ENCODE measurements at places on chromosomes 1 and 21. TPM values are rescaled to one million over a fixed set of nuclear protein-coding genes. Genes with fewer than 3 reads are reported as not detected.

DNA sequence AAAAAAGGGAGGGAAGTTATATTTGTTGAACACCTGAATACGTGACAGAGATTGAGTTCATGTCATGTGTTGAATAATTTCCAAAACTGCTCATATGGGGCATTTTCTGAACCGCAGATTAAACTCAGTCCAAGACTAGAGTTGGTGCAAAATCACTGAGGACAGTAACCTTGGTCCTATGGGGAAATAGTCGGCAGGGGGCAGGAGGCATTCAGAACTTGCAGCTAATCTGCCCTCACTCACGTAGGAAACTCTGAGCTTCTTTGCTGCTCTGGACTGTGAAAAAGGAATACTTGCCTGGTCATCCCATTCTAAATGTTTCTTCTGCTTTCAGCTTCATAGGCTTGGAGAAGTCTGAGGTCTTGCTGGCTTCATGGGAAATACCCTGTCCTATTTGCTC is 228.3 kb upstream of the ZP4 start:
- H3K36me3 ChIP-seq: no peaks in the 10 kb centered on the region
- no peak overlapping the region for H3K4me3 ChIP-seq
- no peak for DNase-seq
- H3K27me3 ChIP-seq: no peaks in the 10 kb centered on the region

DNA sequence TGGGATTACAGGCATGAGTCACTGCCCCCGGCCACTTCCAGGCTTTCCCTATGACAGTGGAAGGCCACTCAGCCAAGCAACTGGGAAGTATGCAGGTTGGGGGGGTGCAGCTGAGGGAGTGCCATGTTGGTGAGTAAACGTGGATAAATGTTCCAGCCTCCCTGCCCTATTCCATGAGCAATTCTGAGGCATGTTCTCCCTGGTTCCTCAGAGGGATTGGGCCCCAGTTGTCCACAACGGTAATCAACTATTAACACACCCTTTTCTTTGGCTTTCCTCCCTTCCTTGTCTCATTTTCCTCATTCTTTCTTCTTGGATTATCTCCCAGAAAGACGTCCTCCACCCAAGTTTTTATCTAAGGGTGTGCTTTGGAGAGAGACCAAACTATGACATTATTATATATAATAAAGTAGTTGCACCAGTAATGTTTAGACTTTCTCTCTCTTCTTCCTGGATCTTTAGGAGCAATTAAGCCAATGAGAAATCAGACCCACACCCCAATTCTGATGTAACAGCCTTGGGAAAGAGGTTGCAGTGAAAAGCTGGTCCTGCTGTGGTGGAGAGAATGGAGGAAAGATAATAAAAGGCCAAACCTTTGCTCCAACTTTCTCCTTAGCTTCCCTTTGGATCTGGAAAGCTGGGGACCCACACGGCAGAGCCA is 6.8 kb upstream of the SLAMF9 start:
- no peak for DNase-seq
- no peaks in the 10 kb centered on the region for H3K36me3 ChIP-seq
- no peak overlapping the region for H3K4me3 ChIP-seq
- no peaks in the 10 kb centered on the region for H3K4me1 ChIP-seq
- H3K27ac ChIP-seq: no peak overlapping the region
- no peaks in the 10 kb centered on the region for H3K27me3 ChIP-seq

GRCh38 chr21:42527127-42527488 is 13.5 kb downstream of the SLC37A1 start:
- no peaks in the 10 kb centered on the region for H3K36me3 ChIP-seq
- no peak overlapping the region for H3K4me3 ChIP-seq
- H3K4me1 ChIP-seq: peaks cover 16% of the 10 kb centered on the region
- no peak for DNase-seq
- H3K27ac ChIP-seq: no peak overlapping the region
- no peaks in the 10 kb centered on the region for H3K27me3 ChIP-seq

The MEGF6 gene
- 304 TPM for total RNA-seq

The NTNG1 gene
- total RNA-seq: 0.99 TPM

DNA sequence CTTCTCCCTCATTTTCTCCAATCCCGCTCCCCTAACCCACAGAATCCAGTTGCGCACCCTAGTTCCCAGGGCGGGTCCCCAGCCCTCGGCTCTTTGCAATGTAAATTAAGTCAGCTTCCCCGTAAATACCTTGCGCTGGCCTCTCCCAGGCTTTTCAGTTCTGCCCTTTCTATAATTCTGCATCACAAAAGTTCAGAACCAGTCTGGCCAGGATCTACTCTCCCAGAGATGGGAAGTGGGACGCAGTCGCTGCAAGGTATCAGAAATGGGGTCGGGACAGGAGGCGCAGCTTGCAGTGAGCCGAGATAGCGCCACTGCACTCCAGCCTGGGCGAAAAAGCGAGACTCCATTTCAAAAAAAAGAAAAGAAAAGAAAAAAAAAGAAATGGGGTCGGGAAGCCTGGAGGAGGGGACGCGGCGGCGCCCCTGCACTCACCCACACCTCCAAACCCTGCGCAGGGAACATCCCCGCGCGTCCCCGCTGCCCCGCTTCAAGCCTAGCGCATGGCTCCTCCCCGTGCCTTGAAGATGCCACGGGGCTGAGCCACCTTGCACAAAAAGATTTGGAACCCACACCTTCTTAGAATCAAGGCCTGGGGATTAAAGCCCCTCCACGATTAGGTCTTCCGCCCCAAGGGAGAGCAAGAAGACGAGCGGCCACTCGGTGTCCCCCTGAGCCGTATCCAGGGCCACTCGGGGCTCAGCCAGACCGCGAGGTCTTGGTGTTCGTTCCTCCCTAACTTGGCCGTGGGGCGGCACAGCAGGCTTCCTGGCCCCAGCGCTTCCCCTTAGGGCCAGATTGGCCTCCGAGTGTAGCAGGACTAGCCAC is 27.2 kb upstream of the ITLN2 start:
- H3K4me1 ChIP-seq: no peaks in the 10 kb centered on the region
- H3K4me3 ChIP-seq: peak overlapping the region; percentile 51
- no peak overlapping the region for H3K27ac ChIP-seq
- H3K27me3 ChIP-seq: peaks cover 5% of the 10 kb centered on the region
- no peaks in the 10 kb centered on the region for H3K36me3 ChIP-seq
- no peak for DNase-seq

DNA sequence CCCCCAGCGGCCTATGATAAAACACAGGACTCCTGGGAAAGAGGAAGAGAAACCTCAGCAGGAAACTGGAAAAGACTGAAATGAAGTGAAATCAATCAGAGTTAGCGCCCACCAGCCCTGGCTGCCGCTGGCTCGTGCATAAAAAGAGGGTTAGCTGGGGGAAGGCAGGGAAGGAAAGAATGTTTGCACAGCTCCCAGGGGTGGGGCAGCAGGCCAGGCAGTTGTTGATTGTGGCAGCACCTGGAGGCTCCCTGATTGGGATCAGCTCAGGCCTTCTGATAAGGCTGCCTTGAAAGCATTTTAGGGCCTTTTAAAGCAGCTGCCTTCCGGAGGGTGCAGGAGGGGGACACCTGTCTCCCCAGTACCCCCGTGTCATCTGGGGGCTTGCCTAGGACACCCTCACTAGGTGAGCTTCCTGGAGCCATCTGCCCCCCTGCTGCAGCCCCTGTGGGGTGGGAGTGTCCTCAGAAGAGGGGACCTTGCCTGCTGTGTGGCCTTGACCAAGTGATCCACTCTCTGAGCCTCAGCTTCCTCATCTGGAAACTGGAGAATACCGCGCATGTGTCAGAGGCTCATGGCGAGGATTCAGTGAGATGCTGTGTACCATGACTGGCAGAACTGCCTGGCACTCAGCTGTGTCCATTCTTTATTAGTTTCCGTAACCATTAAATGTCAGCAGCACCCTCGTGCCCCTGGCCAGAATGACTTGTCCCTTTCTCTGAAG is 6.6 kb downstream of the EPHB2 start:
- H3K27me3 ChIP-seq: no peaks in the 10 kb centered on the region
- H3K4me3 ChIP-seq: no peak overlapping the region
- no peak for DNase-seq
- H3K27ac ChIP-seq: no peak overlapping the region
- H3K4me1 ChIP-seq: peaks cover 3% of the 10 kb centered on the region

DNA sequence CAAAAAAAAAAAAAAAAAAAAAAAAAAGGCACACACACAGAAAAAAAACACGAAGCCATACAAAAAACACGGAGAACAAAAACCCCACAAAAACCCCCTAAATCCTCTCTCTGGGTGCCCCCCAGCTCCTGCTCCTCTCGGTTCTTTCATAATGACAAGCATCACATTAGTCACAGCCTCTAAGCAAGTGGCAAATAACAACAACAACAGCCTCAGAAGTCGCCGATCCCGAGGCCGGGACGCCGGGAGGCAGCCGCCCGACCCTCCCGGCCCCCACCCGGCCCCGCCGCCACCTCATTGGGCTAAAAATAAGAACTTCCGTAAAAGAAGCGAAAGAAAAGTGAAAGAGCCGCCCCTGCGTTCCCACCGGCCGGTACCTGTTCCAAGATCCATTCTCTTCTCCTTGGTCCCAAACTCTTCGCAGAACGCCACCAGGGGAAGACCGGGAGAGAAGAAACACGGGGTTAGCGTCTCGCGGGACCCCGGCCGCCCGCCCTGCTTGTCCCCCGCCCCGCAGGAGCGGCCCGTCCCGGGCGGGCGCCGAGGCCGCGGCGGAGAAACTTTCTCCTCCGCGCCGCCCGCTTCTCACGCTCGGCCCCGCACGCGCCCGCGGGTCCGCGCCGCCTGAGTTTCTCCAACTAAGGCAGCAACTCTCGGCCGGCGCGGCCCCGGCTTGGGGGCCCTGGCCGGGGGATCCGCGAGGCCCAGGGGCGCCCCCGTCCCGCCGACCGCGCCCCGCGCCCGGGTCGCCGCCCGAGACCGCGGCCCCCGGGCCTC is 102.8 kb downstream of the CASZ1 start:
- peak overlapping the region; percentile 97 for H3K4me3 ChIP-seq
- peaks cover 25% of the 10 kb centered on the region for H3K4me1 ChIP-seq
- H3K27ac ChIP-seq: peak overlapping the region; percentile 85
- no peaks in the 10 kb centered on the region for H3K36me3 ChIP-seq
- no peak for DNase-seq
- H3K27me3 ChIP-seq: no peaks in the 10 kb centered on the region

- no peaks in the 10 kb centered on the region for H3K27me3 ChIP-seq
- no peak overlapping the region for H3K27ac ChIP-seq
- H3K4me1 ChIP-seq: peaks cover 12% of the 10 kb centered on the region
- no peak overlapping the region for H3K4me3 ChIP-seq
- no peak for DNase-seq
These were observed 633.5 kb downstream of the KIF26B start for GRCh38 chr1:245788269-245788668.

DNA sequence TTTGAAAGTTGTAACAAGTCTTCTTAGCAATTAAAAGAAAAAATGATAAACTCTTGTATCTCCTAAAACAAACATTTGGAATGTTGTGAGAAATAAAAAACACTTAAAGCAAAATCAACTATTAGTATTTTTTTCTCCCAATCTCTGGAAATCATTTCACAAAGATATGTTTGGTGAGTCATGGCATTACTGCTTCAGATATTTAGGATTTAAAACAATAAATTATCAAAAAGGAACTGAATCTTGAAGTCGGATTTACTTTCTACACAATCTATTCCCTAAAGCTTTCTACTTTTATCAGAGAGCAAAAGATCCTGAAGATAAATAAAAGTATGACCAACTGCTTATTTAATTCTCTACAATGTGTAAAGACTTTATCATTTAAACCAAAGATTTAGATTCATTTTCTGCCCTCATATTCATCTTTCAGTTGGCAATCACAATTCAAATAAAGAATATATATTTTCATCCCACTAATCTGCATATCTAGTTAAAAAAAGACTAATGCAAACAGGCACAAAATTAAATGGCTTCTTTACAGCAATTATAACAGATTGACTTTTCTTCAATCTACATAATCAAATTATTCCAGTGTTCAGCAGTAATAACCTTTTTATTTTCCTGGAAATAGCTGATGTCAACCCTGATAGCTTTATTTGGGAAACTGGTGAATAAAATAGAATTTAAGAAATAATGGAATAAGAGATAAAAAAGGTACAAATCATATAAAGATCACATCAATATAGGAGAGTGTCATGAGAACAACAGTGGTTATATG is 230.0 kb downstream of the COP1 start:
- no peak for DNase-seq
- H3K27ac ChIP-seq: no peak overlapping the region
- no peaks in the 10 kb centered on the region for H3K27me3 ChIP-seq
- no peak overlapping the region for H3K4me3 ChIP-seq
- H3K4me1 ChIP-seq: peaks cover 26% of the 10 kb centered on the region

DNA sequence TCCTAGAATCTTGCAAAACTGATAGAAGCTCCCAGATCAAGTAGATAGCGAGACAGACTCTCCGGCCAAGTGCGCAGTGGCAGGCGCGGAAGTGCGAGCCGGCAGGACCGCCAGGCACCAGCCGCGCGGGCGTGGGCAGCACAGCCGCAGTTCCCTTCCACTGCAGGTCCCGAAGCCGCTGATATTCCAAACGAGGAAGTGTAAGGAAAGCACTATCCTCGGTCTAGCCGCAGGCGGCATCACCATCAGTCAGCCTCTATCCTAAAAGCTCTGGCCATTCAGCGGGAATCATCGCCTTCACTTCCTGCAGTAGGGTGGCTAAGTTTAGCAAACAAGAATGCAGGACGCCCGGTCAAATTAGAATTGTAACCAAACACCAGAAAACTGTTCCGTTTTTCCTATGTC is 710 bp downstream of the GLRX2 start:
- no peak for DNase-seq
- peaks cover 10% of the 10 kb centered on the region for H3K36me3 ChIP-seq
- peaks cover 29% of the 10 kb centered on the region for H3K4me1 ChIP-seq
- H3K27me3 ChIP-seq: no peaks in the 10 kb centered on the region

DNA sequence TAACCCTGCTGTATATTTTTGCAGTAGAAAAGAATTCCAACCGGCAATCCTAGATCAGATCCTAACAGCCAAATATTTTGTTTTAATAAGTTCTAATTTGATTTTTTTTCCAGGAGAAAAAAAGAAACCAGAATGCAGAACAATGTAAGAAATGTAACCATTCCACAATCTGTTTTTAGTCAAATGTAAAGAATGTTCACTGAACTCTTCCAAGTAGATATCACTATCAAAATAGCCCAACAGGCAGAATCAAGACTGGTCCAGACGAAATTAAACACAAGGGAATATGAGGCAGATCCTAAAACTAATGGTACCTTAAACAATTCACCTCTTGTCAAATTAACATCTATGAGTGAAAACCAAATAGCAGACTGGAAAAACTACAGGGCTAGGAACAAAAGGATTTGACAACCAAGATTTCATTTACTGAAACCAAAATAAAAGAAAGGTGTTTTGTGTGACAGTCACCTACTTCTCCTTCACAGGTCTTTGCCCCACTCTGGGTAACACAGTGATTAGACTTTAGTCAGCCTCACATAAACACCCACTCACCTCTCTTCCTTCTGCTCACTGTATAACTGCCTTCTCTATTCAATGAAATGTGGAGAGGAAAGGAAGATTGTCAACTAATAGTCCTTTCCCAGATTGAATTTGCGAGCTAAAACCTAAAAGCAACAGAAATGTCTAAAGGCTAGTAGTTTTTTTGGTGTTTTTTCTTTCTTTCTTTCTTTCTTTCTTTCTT is 137.9 kb downstream of the FAF1 start:
- H3K27ac ChIP-seq: no peak overlapping the region
- H3K27me3 ChIP-seq: no peaks in the 10 kb centered on the region
- DNase-seq: no peak
- peaks cover 16% of the 10 kb centered on the region for H3K4me1 ChIP-seq
- H3K4me3 ChIP-seq: peak overlapping the region; percentile 23

The PLCH2 gene
- 1.9 TPM for total RNA-seq

Measured in thoracic aorta (tissue), 2 donors.